Ascending aorta (tissue), 2 donors: ENCODE measurements at places on chromosomes 5 and 9.

DNA sequence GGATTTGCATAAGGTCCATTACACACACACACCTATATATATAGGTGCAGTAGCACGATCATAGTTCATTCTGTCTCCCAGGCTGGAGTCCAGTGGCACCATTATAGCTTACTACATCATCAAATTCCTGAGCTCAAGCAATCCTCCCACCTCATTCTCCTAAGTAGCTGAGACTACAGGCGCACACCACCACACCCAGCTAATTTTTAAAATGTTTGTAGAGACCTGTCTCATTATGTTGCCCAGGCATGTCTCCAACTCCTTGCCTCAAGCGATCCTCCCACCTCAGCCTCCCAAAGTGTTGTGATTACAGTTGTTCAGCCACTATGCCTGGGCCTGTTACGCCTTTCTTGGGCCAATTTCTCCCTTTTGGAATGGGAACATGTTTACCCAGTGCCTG, 39.7 kb downstream of the DNAJB5 start:
- no peak for DNase-seq

GRCh38 chr5:81171769-81172168, 61.4 kb upstream of the CKMT2 start:
- DNase-seq: no peak

GRCh38 chr9:131813116-131813515, 73.2 kb upstream of the RAPGEF1 start:
- no peak for DNase-seq

- DNase-seq: no peak
Observed at GRCh38 chr5:171714261-171714660, 71.4 kb upstream of the SMIM23 start.

GRCh38 chr5:102818345-102818744, 63.2 kb downstream of the PAM start:
- no peak for DNase-seq

GRCh38 chr5:95701074-95701473, 18.3 kb upstream of the SPATA9 start:
- DNase-seq: no peak

GRCh38 chr9:36074870-36075532, 38.3 kb downstream of the RECK start:
- peak; percentile 81 for DNase-seq

DNA sequence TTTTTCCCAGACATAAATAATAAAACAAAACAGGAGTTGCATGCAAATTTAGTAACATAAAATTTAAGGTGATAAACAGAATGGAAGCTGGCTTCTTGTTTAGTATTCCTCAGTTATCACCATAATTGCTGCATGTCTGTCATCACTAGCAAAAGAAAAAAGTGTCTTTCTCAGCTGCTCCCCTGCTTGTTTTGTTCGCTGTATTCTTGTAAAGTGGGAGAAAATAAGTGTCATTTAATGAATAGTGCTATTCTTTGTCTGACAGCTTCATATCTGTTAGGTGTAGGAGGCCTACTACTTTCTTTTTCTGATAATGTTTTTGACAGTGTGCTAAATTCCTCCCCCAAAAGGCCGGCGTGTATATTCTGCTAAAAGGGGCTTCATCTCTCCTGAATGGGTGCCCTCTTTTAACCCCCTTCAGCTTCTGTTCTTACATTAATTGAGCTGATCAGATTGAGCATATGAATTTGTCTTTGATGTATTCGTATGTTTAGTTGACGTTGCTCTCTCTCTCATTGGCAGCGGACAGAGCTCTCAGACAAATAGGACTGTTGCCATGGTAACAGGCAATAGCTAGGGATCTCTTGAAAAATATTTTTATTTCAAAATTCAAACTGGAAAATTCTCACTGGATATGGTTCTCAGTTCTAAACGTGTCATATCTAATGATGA, 303.8 kb downstream of the KIAA0825 start:
- DNase-seq: no peak

DNA sequence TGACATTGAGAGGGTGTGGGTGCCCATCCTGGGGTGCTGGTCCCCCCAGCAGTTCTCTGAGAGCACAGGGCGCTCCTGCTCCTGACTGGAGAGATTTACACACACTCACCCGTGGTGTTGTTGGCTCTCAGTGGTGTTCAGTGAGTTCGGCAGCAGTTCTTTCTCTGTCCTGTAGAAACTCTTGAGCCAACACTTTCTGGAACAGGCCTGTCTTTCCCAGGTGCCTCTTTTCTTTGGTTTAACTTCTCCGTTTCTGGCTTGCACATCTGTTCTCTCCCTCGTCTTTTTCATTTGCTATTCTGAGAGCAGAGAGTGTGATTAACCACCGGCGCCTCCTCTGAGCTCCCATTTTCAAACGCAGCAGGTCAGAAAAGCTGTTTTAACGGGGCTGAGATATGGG, 284.5 kb downstream of the IRX2 start:
- DNase-seq: no peak

GRCh38 chr5:53023969-53024368, 34.8 kb downstream of the ITGA2 start:
- DNase-seq: no peak

GRCh38 chr5:173327948-173328843, at the start of gene STC2:
TSS of gene STC2 (minus strand) at chr5:173328414. CDS start at chr5:173328193, 221 bp downstream.
- no peak for DNase-seq

DNA sequence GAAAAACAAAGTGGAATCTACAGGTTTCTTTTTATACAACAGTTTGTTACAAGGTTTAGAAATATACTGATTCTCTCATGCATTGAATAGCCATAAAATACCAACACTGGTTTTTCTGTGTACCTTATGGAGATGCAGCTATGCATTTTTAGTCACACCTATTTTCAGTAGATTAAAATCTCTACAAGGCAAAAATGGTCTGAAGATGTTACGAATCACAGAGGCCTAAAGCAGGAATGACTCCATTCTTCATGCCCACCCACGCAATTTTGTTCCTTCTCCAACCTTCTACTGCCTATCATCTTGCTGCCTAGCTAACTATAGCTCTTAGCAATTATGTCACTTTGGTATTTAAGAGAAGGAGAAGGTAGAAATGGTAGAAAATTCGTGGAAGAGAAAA, 9.9 kb downstream of the PLK2 start:
- no peak for DNase-seq

DNA sequence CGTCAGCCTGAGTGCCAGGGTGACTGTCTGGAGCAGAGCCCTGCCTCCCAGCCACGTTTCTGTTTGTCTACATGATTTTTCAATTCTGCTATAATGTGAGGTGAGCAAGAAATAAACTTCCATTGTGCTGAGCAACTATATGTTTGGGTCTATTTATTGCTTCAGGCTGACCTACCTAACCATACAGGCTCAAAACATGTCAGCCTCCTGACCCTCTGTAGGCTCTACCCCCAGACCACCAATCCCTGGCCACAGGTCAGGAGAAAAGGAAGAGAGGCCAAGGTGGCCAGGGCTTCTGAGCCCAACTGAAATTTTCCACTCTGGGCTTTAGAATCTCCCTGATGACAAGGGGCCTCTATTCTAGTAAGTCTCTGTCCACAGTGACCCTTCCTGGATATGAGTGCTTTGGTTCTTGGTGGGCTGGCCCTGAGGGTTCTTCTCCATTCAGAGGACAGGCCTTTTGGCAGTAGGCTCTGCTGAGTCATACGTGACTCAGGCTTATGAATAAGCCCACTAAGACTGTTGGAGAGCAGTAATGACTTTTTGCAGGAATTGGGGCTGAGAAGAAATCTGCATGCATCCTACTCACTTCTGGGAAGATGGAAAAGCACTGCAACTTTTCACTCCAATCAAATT, 117.2 kb upstream of the TBCA start:
- DNase-seq: no peak

- DNase-seq: no peak
Observed at GRCh38 chr5:128491291-128491690, 46.8 kb downstream of the FBN2 start.

DNA sequence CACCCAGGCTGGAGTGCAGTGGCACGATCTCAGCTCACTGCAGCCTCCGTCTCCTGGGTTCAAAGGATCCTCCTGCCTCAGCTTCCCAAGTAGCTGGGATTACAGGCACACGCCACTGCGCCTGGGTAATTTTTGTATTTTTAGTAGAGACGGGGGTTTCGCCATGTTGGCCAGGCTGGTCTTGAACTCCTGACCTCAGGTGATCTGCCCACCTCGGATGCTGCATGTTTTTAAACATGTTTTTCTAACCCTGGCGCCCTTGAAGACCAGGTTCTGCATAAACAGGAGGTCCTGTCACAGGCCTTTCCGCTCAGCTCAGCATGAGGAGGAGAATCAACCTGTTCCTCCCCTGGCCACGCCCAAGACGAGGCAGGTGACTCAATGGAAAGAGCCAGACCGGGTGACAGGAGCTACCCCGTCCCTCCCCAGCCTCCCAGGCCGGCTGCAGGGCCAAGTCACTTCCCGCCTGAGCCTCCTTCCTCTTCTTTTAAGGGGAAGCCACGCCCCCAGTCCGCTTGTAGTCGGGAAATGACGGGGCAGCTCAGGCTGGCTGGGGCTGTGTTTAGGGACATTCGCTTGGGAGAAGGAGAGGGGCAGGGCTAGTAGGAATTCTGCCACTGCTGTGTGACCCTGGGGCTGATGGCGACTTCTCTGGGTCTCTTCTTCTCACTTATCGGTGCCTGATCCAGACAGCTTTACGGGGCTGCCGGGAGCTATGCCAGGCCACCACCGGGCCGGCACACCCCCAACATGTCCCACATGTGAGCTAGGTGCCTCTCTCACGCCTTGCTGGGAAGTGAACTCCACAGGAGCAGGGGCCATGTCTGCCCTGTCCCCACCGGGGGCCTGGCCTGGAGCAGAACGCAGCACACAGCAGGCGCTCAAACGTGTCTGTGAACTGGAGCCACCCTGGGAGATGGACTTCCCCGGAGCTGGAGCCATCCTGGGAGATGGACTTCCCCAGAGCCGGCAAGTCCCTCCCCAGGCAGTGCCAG, 6.1 kb downstream of the NOTCH1 start:
- DNase-seq: peak; percentile 95

- no peak for DNase-seq
Observed at GRCh38 chr9:32265037-32265436, 119.4 kb upstream of the ACO1 start.

DNA sequence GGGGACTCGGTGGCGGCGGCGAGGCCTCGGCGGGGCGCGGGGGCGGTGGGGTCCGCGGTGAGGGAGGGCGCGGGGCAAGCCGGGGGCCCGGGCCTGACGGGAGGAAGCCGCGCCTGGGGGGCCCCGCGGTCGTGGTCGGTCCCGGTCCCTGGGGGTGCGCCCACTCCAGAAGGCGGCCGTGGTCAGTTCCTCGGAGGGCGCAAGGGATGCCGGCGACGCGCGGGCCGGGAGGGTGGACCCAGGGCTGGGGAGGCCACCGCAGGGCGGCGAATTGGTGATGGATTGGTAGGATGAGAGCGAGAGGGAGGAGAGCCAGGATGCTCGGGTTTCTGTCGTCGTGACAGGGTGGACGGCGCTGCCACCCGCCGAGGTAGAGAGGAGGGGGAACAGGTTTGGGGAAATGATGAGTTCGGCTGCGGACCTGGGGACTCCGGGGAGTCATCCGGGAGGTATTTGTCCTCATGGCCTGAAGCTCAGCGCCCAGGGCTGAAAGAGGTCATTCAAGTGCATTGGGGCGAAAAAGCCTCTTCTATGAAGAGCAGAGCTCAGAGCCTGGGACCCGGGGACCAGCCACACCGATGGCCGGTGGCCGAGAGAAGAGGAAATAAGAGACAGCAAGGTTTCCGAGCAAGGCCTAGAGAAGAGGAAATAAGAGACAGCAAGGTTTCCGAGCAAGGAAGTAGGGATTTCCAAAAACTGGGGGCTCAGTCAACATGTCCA, 557 bp downstream of the GNG10 start:
- DNase-seq: peak; percentile 67

DNA sequence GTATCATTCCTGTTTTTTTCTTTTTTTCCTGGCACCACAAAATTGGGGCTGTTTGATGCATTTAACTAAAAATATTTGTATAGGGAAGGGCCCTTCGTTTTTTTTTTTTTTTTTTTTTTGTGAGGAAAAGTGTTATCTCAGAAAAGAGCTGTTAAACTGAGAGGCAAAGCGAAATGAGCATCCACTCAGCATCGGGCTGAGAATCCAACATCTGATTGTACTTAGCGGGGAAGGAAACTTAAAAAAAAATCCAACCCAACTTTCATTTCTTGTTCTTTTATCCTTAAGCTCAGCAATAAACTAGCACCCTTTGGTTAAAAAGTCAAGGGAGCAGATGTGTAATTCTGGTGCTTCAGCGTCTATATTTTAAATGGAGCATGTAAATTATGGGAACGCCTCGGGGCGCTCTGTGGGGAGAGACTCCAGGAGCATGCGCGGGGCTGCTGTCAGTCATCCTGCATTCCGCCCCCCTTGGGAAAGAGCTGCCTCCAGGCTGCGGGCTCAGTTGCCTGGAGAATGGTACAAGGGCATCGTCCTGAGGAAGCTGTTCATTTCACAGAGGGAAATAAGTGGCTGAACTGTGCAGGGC, 33.3 kb downstream of the DMRT2 start:
- DNase-seq: no peak

DNA sequence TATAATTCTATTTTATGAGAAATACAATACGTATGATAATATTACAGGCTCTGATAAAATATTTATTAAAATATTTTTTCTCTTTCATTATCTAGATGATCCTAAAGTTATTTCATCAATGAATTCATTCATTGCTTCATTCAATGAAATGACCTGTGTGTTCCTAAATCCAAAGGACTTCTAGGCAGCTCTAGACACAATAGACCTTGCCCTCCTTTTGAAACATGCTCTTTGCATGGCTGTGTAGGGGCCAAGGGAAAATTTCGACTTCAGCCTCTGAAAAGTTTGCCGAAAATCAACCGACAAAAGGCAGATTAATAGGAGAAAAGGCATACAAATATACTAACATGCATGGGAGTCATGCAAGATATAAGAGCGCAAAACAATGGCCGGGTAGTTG, 402.0 kb downstream of the ELAVL2 start:
- DNase-seq: no peak

DNA sequence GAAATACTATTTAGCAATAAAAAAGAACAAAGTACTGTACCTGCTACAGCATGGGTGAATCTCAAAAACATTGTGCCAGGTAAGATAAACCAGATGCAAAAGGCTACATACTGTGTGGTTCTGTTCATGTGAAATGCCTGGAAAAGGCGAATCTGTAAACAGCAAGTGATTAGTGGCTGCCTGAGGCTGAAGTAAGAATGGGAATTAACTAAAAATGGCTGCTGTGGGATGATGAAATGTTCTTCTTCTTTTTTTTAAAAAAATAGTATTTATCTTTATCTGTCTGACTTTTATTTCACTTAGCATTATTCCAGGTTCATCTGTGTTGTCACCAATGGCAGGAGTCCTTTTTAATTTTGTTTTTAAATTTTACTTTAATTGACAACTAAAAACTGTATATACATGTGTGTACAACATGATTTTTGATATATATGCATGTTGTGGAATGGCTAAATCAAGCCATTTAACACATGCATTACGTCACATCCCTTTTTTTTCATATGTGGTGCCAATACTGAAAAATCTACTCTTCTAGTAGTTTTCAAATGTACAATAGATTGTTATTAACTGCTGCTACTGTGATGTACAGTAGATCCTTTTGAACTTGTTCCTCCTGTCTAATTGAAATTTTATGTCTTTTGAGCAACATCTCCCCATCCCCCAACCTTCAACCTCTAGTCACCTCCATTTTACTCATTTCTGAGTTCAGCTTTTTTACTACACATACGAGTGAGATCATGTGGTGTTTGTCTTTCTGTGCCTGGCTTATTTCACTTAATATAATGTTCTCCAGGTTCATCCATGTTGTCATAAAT, 62.9 kb upstream of the TNFAIP8 start:
- DNase-seq: no peak

- no peak for DNase-seq
Observed at GRCh38 chr9:21935631-21936030, 58.6 kb downstream of the CDKN2A start.

- DNase-seq: no peak
Observed at GRCh38 chr5:113236536-113237288, 198.1 kb downstream of the TSSK1B start.
